Stimulated activated naive B cell treated with anti-CD40 and anti-IgM and Interleukin-4, amounts not matched to agents 10 μg/mL and 1 μg/mL and 100 μg/mL, for 72 hours (primary cell): ENCODE measurements at places on chromosomes 3 and 15.

GRCh38 chr15:30859091-30859874, 44.4 kb upstream of the FAN1 start:
- DNase-seq = no peak

GRCh38 chr15:80970018-80970657, 19.5 kb downstream of the MESD start:
- peak; percentile 12 for DNase-seq

- no peak for DNase-seq
Observed at GRCh38 chr3:119219069-119219468, 21.6 kb downstream of the B4GALT4 start.

DNA sequence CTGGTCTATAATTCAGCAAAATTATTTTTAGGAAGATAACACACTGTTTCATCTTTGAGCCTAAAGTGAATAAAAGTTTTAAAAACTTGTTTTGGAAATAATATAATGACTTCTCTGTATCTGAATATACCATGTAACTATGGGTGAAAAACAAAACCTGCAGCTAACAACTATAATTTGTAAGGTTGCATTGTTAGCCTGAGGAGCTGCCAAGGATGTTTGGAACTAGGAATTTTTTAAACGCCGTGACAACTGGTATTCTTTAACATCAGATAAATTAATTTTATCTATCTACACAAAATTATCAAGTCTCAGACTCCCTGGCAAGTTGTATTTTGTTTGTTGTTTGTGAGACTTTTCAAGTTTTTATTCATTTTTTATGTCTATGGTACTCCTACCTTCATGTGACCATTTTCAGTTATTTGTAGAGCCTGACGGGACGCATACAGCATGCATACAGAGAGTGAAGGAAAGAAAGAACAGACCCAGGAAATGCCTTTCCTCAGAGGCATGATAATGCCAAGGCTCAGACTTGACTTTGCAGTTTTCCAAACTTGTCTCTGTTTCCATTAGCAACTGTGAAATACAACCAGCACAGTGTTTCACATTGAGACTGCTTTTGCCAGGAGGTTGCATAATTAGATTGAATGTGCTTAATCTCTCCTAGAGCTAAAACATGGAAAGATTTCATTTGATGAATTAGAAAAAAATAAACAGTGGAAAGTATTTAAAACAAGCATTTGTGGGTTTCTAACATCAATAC, 60.8 kb upstream of the ARHGEF26 start:
- no peak for DNase-seq

DNA sequence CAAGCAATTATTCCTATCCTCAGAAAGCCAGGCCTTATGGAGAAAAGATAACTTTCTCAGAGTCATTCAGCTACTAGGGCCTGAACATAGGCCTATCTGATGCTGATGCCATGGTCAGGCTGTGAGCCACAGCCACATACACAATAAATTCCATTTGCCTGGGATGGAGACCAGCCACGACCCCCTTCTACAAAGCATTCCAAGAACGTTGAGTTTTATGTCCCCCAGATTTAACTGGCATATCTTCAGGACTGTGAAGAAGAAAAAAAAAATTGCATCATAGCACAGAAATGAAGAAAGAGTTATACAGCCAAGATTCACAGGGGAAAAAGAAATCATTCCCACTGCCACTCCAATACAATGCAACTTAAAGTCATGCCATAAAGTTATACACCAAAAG, 100.0 kb downstream of the THBS1 start:
- no peak for DNase-seq

DNA sequence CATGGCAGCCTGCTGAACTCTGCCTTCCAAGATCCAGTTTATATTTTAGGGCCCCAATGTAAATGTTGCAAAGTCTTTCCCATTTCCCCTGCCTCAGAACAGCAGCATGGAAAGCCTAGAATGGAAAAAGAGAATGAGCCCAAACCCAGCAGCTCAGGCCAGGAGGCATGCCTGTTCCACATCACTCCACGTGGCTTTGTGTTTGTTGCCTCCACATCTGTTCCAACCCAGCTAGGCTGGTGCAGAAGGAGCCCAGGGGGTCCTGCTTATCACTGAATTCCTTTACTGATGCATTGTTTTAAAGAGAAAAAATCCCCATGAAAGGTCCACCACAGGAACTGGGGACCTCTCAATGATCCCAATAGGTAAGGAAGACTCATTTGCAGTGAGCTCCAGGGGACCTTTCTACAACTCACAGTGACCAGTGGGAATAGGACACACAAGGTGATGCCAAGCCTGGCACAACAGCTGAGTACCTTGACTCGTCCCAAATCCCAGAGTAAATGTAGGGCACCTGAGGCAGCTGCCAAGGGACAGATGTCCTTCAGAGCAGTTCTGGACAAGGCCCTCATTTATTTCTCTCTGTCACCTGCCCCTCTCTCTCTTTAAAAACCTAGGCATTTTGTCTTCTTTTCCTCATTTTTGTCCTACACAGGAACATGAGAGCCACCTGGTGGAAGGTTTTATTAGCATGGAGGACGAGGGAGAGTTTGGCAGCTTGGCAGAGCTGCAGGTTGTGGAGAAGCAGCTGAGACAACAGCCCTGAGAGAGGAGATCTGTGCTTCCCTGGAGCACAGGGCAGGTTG, 41.7 kb upstream of the ADAMTS17 start:
- DNase-seq = no peak
